Peyer's patch (tissue), 4 donors: ENCODE measurements at places on chromosomes 5 and 9. TPM values are rescaled to one million over a fixed set of nuclear protein-coding genes. Genes with fewer than 3 reads are reported as not detected.

DNA sequence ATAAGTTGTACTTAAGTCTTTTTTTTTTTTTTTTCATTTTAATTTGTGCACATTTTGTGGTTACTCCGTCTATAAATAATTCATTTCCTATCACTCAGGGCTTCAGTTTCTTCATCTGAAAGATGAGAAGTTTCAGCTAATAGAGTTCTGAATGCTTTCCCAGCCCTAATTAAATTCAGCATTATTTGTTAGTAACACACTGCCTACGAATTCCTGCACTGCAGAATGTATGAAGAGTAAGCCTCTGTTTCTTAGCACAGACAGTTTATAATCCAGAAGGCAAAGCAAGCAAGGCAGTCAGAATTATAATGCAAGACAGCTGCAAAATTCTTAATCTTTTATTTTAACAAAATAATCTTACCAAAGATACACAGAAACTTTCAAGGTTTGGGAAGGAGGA, 138.0 kb upstream of the GHR start:
- DNase-seq, result no peak
- H3K27ac ChIP-seq, result no peak overlapping the region
- H3K4me3 ChIP-seq, result no peak overlapping the region
- H3K36me3 ChIP-seq, result no peaks in the 10 kb centered on the region
- H3K27me3 ChIP-seq, result no peaks in the 10 kb centered on the region

LCN15 gene
- not detected for total RNA-seq

GRCh38 chr9:120438111-120438510, 141.9 kb downstream of the CDK5RAP2 start:
- no peaks in the 10 kb centered on the region for H3K4me1 ChIP-seq
- no peak overlapping the region for H3K4me3 ChIP-seq
- no peak for DNase-seq
- no peaks in the 10 kb centered on the region for H3K36me3 ChIP-seq
- no peaks in the 10 kb centered on the region for H3K27me3 ChIP-seq

- no peak overlapping the region for H3K27ac ChIP-seq
- H3K36me3 ChIP-seq, result no peaks in the 10 kb centered on the region
- peaks cover 5% of the 10 kb centered on the region for H3K4me1 ChIP-seq
- no peak for DNase-seq
Observed at GRCh38 chr9:107650321-107650720, 160.8 kb upstream of the KLF4 start.

GRXCR2 gene
- total RNA-seq, result not detected

IL4 gene
- not detected for total RNA-seq

- no peak overlapping the region for H3K27ac ChIP-seq
- peak; percentile 19 for DNase-seq
- no peaks in the 10 kb centered on the region for H3K4me1 ChIP-seq
- H3K36me3 ChIP-seq, result no peaks in the 10 kb centered on the region
Observed at GRCh38 chr5:36403632-36404311, 102.1 kb upstream of the RANBP3L start.

DNA sequence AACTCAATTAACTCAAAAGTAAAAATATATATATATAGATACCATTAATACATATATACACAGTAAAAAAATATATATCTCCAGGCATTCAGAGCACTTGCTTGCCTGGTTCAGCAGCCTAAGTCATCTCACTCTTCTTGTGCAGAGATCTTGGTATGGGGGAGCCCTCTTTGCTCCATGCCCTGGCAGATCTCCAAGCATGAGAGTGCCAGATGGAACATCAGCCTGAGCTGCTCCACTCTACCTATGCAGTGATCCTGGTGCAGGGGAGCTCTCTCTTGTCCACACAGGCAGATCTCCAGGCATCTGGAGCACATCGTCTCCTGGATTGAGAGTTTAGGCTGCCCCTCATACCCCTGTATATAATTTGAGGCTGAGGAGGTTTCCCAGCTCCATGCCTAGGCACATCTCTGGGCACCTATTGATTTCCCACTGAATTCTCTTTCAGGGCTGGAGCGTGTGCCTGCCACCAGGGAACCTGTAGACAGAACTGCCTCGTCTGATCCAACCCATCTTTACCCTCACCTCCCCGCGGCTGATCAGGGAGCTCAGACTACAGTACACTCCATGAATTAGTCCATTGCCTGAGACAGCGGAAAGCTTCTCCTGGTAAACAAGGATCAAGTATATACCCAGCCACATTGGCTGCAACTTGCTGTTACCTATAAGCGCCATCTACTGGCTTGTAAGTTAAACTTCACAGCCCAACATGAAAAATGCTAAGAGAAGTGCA, 342.4 kb upstream of the GRIA1 start:
- no peaks in the 10 kb centered on the region for H3K4me1 ChIP-seq
- no peaks in the 10 kb centered on the region for H3K36me3 ChIP-seq

DNA sequence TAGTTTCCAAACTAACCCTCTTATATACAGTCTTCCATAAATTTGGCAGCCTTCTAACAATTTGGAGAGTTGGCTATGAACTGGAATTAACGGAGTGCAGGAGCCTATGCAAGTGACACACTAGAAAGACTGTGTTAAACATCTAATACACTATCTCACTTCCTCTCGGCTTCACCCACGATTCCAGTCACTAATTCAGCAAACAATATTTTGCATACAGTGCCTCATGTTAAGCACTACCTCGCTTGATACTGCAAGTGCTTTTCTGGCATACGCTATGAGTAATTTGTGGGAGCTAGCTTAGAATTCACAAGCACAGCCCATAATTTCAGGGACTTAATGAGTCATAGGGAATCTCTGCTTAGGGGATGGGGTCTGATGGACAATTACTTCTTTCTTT, 102.5 kb downstream of the ST8SIA4 start:
- no peak overlapping the region for H3K4me3 ChIP-seq
- no peak for DNase-seq
- H3K27ac ChIP-seq, result no peak overlapping the region
- no peaks in the 10 kb centered on the region for H3K4me1 ChIP-seq
- H3K36me3 ChIP-seq, result no peaks in the 10 kb centered on the region

- no peak for DNase-seq
- H3K4me1 ChIP-seq, result no peaks in the 10 kb centered on the region
- no peaks in the 10 kb centered on the region for H3K36me3 ChIP-seq
- no peak overlapping the region for H3K4me3 ChIP-seq
- no peak overlapping the region for H3K27ac ChIP-seq
Observed at GRCh38 chr9:71271602-71272001, 150.2 kb upstream of the TRPM3 start.

- no peaks in the 10 kb centered on the region for H3K27me3 ChIP-seq
- DNase-seq, result no peak
- H3K36me3 ChIP-seq, result no peaks in the 10 kb centered on the region
- H3K27ac ChIP-seq, result no peak overlapping the region
Observed at GRCh38 chr5:1975406-1975715, 92.6 kb upstream of the IRX4 start.

- no peaks in the 10 kb centered on the region for H3K27me3 ChIP-seq
- no peak overlapping the region for H3K4me3 ChIP-seq
- H3K4me1 ChIP-seq, result no peaks in the 10 kb centered on the region
Observed at GRCh38 chr5:40547557-40547956, 132.2 kb upstream of the PTGER4 start.

DNA sequence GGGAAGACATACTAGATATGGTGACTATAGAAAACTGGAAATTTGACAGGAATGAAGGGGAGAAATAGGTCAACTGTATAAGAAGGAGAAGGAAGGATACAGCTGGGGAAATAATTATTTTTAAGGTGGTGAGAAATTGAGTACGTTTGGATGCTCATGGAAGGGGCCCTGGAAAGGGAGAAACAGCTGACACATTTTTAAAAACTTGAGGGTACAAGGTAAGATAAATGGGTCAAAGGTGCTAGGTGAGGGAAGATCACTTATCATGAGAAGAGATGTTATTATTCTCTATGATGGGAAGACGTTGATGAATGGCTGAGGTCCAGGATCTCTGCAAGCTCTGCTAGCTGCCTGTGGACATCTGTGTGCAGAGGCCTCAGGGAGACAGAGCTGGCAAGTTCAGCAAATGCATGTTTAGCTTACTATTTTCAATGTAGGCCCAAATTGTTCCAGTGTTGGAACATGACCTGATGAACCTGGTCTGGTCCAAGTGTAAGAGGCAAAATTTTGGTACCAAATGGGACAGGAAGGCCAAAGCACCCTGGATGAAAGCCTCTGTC, 181.7 kb downstream of the MTRR start:
- H3K36me3 ChIP-seq, result no peaks in the 10 kb centered on the region
- no peak overlapping the region for H3K27ac ChIP-seq
- DNase-seq, result no peak

DNA sequence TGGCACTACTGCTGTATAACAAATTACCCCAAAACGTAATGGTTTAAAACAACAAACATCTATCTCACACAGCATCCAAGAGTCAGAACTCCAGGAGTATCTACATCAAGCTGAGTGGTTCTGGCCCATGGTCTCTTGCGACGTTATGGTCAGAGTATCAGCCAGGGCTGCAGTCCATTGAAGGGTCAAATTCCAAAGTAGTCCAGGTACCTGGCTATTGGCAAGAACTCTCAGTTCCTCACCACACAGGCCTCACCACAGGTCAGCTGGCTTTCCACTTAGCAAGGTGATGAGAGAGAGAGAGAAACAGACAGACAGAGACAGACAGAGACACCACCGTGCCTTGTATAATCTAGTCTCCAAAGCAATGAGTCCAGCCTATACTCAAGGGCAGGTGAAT, 22.6 kb downstream of the EPB41L4A start:
- no peak overlapping the region for H3K27ac ChIP-seq
- H3K4me3 ChIP-seq, result no peak overlapping the region
- H3K27me3 ChIP-seq, result no peaks in the 10 kb centered on the region
- H3K4me1 ChIP-seq, result no peaks in the 10 kb centered on the region
- no peak for DNase-seq

DNA sequence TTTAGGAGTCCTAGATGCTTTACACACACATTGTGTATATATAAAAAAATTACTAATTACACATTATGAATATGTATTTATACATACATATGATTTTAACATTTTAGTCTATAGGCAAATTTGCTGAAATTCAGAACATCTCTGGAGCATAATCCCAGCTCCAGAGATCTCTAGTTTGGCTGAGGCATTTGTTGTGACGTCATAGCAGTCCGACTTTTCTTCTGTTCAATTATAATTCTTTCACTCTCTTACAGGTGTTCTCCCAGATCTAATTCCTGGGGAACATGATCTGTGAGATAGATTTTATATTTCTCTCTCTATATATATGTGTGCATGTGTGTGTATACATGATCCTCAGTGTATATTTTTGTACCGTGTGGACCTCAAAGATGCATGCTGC, 1876.2 kb downstream of the EFNA5 start:
- no peaks in the 10 kb centered on the region for H3K36me3 ChIP-seq
- DNase-seq, result no peak
- H3K4me3 ChIP-seq, result no peak overlapping the region
- no peaks in the 10 kb centered on the region for H3K27me3 ChIP-seq
- no peak overlapping the region for H3K27ac ChIP-seq
- no peaks in the 10 kb centered on the region for H3K4me1 ChIP-seq

WNT8A gene
- not detected for total RNA-seq

- DNase-seq, result no peak
- no peaks in the 10 kb centered on the region for H3K4me1 ChIP-seq
- no peak overlapping the region for H3K4me3 ChIP-seq
- H3K36me3 ChIP-seq, result no peaks in the 10 kb centered on the region
- H3K27ac ChIP-seq, result no peak overlapping the region
Observed at GRCh38 chr5:174356536-174356935, 311.0 kb downstream of the NSG2 start.

DNA sequence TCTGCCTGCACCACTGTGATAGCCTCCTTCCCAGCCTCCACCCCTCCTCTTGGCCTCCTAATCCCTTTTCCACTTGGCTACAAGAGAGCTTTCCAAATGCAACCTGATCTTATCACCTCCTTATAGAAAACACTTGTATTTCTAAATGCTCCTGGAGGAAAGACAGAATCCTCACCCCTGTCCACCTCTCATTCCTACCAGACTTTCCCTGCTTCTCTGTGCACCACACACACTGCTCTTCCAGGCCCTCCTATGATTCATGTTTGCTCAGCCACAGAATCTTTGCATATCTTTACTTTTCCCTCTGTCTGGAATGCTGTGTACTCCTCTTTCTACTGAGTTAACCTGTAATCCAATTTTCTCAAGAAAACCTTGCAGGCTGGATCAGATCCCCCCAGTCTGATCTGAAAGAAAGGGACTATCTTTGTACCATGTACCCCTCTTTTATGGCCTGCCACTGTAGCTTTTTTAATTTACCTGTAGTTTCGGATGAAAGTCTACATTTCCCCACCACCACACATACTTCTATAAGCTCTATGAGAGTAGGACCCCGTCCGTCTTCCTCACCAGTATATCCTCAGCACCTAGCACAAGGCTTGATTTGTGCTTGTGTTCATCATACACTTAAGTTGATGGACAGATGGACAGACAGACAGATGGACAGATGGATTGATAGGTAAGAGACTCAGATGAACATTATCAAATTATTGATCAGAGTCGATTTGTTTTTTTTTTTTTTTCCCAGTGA, 95.3 kb downstream of the GALNT10 start:
- DNase-seq, result no peak
- H3K4me1 ChIP-seq, result no peaks in the 10 kb centered on the region
- no peak overlapping the region for H3K27ac ChIP-seq
- H3K27me3 ChIP-seq, result no peaks in the 10 kb centered on the region

GRCh38 chr5:169964246-169964645, 16.0 kb downstream of the INSYN2B start:
- DNase-seq, result no peak
- H3K4me3 ChIP-seq, result no peak overlapping the region
- H3K27me3 ChIP-seq, result no peaks in the 10 kb centered on the region
- no peaks in the 10 kb centered on the region for H3K36me3 ChIP-seq

- no peak for DNase-seq
- H3K4me1 ChIP-seq, result no peaks in the 10 kb centered on the region
- no peaks in the 10 kb centered on the region for H3K27me3 ChIP-seq
- no peak within 1 kb of the TSS for H3K27ac ChIP-seq
Observed at GRCh38 chr5:141186897-141187512, at the start of gene PCDHB9. Gene PCDHB9, plus strand, starts transcription at chr5:141187161. Its CDS starts 158 bp downstream, at chr5:141187319.

GRCh38 chr5:171703146-171703545, 82.5 kb upstream of the SMIM23 start:
- H3K36me3 ChIP-seq, result no peaks in the 10 kb centered on the region
- H3K27ac ChIP-seq, result no peak overlapping the region
- no peaks in the 10 kb centered on the region for H3K4me1 ChIP-seq
- no peak for DNase-seq
- no peaks in the 10 kb centered on the region for H3K27me3 ChIP-seq
- H3K4me3 ChIP-seq, result no peak overlapping the region

DNA sequence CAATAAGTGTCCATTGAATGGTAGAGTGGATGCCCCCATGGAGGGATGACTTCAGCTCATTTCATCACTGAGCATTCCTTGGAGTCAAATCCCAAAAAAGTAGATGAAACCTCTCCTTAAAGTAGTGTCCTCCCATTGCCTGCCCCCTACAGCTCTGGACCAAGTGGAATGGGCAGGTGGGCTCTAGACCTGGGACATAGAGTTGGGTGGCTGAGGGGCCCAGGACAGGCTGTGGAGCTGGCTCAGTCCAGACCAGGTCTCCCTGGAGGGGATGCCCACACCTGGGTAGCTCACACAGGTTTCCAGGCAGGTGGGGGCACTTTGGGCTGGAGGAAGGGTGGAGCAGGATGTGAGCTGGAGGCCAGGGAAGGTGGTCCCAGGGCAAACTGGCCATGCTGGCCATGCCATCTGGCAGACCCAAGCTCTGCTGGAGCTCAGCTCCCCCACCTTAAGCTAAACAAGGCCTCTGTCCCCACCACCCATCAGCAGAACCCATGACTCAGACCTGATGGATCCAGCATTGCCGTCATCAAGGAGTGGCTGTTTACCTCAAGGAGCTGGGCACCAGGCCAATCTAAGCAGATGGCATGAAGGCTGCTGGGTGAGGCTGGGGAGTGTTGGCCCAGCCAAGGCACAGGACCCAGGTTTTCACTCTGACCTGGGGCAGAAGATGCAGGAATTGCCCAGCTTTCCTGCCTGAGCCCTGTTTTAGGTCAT, 6.2 kb upstream of the SPINK4 start:
- no peak overlapping the region for H3K27ac ChIP-seq
- no peak overlapping the region for H3K4me3 ChIP-seq
- no peaks in the 10 kb centered on the region for H3K36me3 ChIP-seq
- peaks cover 5% of the 10 kb centered on the region for H3K4me1 ChIP-seq
